Suprapubic skin (tissue), 4 donors: ENCODE measurements at places on chromosomes 5 and 9. TPM values are rescaled to one million over a fixed set of nuclear protein-coding genes. Genes with fewer than 3 reads are reported as not detected.

Gene PCDHGA5
- 3.8 TPM for total RNA-seq

- no peak for DNase-seq
Observed at GRCh38 chr5:147432323-147432722, 77.5 kb downstream of the DPYSL3 start.

DNA sequence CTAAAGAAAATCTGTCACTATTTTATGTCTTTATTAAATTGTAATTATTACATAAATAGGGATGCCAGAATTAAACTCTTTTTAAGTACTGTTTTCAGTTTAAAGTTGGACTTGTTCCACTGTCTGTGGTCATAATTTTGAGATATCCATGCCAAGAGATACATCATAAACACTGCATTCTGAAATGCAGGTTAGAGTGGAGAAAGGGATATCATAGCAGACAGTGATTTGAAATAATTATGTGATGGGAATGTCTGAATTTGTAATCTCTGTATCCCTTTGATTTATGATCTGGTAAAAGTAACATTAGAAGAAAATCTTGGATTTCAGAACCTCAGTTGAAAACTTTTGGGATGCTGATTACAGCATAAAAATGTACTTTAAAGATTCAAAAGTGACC, 222.1 kb downstream of the GOLPH3 start:
- no peak for DNase-seq

Gene CDX1
- not detected for total RNA-seq

- no peak for DNase-seq
Observed at GRCh38 chr5:1279443-1280151, 15.3 kb downstream of the TERT start.

- DNase-seq: no peak
Observed at GRCh38 chr5:166493612-166494011, 1797.8 kb upstream of the WWC1 start.

Gene SH3GL2
- not detected for total RNA-seq

GRCh38 chr9:100561256-100561655, 16.6 kb upstream of the CAVIN4 start:
- no peak for DNase-seq

- no peak for DNase-seq
Observed at GRCh38 chr9:4333787-4334186, 33.9 kb upstream of the GLIS3 start.

Gene ABHD17B
- total RNA-seq: 22.4 TPM

Gene SMIM33
- total RNA-seq: not detected

Gene FAM78A
- 1.2 TPM for total RNA-seq

GRCh38 chr5:31098811-31099210, 94.7 kb upstream of the CDH6 start:
- DNase-seq: no peak
